ENCODE measurements at places on chromosomes 6 and 20.

- no peak for DNase-seq
Observed at GRCh38 chr6:57261926-57262325, 39.8 kb upstream of the RAB23 start.

DNA sequence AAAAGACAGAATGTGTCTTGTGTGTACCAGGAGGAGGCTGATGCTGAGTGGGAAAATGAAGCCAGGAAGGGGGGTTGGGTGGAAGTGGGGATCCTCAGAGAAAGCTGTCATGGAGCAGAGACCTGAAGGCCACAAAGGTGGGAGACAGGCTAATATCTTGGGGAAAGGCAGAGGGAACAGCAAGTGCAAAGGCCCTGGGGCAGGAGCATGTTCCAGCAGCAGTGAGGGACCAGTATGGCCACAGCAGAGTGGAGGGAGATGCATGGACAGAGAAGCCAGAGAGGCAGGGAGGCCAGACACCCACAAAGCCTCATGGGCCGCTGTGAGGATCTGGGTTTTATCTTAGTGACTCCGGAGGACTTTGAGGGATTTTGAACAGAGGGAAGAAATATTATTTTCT is 254.2 kb upstream of the SULF2 start:
- DNase-seq, result no peak

DNA sequence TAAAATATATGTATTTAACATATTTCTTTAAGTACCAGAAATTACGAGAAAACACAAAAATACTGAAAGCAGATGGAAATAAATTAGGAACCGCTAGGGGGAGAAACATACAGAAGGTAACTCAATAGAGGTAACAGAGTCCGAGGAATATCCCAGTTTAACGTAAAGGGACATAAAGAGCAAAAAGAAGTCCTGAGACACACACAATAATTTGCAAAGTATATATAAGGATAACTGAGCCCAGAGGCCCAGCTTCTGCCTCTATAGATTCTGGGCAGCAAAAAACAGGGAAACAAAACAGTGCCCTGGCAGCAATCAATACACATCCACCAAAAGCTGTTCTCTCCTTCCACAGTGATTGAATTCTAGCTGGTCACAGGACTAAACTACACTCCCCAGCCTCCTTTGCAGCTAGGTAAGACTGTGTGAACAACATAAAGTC is 15.1 kb downstream of the TBC1D32 start:
- no peak for DNase-seq

- DNase-seq, result no peak
Observed at GRCh38 chr20:6739406-6739805, 28.1 kb upstream of the BMP2 start.

DNA sequence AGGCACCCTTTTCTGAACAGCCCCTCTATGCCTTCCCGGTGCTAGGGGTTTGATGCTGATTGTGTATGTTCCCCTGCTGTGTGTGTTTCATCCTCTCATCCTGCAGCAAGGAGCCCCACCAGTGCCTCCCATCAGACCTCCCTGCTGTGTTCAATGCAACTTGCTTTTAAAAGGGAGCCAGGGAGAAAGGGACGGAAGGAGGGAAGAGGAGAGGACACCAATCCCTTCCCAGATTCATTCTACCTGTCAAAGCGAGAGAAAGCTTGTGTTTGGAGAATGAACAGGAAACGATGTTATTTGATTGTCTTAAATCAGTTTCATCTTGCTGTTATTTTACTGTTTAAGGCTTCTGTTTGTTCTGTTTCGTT is 259.2 kb downstream of the ADGB start:
- DNase-seq, result no peak

GRCh38 chr20:8647961-8648441 is 420.9 kb upstream of the PLCB4 start:
- DNase-seq, result peak; percentile 68

GRCh38 chr6:21504790-21505189 is 88.8 kb upstream of the SOX4 start:
- no peak for DNase-seq

DNA sequence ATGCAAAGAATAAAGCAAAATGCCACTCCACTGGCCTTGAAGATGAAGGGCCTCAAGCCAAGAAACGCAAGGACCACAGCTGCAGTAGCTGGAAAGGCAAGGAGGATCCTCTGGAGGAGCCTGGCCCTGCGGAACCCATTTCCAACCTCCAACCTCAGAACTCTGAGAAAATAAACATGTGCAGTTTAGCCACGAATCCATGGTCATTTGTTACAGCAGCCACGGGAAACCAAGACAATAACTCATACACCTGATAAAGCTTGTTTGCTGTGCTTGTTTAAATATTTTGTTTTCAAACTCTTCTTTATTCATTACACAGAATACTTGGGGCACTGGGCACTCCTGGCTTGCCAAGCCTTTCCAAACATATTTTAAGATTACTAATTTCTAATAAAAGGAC is 10.4 kb downstream of the SERPINB6 start:
- no peak for DNase-seq

DNA sequence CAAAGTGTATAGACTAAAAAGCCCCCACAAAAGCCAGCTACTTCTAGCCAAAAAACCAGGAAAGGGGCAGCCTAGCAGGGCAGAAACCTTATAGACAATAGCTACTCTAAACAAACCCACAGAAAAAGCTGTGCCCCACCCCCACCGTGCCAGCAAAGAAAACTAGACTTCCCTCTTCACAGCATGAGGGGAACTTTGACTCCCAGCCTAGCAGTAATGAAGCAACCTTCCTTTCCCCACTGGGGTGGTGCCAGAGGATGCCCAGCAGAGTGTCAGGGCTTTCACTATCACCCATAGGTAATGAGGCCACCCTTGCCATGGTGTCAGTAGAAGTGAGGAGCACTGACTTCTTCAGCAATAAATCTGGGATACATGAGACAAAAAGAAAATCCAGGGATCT is 99.0 kb upstream of the LGSN start:
- no peak for DNase-seq

- DNase-seq, result no peak
Observed at GRCh38 chr6:24481449-24481848, 7.9 kb downstream of the GPLD1 start.

DNA sequence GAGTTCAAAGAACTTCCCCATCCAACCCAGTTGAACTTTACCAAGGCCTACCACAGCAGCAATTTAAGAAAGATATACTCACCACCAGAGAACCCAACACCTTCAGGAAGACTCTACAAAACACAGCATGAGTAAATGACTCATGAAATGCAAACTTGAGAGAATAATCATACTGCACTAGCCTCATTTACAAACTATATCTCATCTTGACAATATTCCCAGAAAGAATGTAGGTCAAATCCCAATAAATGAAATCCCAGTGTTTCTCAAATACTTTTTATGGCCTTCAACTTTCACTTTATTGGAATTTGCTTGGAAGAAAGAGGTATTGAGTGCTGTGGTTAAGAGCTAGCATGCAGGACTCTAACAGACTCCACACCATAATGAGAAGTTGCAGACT is 60.0 kb downstream of the FYN start:
- DNase-seq, result no peak

DNA sequence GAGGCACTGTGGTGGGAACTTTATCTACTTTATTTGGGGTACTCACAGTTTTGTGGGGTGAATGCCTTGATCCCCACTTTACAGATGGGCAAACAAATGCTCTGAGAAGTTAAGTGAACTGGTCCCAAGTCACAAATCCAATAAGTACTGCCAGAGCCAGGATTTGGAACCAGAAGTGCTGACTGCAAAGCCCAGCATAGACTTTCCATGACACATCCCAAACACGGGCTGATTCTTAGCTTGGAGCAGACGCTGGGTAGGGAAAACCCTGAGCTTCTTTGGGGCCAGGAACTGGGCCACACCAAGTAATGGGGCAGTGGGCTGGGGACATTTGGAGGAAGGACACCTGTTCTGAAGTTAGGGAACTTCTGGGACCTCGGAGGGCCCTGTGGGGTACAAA is 20.3 kb downstream of the RIN2 start:
- DNase-seq, result no peak

DNA sequence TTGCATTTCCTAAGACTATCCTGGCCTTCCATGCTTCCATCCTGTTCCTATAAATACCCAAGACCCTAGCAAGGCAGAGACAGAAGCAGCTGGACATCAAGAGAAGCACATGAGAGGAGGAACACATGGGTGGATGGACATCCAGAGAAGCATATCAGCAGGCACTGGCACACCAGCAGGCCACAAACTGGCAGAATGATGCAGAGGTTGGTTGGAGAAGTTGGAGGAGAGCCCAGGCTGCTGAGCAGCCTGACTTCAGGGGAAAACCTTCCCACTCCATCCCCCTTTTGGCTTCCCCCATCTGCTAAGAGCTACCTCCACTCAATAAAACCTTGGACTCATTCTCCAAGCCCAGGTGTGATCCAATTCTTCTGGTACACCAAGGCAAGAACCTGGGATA is 332.5 kb downstream of the FRK start:
- DNase-seq, result no peak

DNA sequence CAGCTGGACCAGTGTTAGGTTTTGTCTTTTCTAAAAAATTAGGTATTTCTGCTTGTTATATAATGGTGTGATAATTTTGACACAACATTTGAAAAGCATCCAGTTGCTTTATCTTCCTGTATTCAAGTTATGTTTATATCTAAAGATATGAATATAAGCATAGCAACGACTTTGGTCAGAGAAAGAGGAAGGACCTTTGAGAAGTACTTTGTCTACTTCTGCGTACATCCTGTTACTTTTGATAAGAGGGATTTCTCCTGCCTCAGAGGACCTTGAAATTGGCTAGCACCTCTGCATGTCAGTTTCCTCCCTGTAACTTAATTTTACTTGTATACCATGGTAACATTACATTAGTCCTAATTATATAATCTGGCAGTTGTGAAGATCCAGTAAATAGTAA is 24.8 kb downstream of the PHF20 start:
- DNase-seq, result no peak

DNA sequence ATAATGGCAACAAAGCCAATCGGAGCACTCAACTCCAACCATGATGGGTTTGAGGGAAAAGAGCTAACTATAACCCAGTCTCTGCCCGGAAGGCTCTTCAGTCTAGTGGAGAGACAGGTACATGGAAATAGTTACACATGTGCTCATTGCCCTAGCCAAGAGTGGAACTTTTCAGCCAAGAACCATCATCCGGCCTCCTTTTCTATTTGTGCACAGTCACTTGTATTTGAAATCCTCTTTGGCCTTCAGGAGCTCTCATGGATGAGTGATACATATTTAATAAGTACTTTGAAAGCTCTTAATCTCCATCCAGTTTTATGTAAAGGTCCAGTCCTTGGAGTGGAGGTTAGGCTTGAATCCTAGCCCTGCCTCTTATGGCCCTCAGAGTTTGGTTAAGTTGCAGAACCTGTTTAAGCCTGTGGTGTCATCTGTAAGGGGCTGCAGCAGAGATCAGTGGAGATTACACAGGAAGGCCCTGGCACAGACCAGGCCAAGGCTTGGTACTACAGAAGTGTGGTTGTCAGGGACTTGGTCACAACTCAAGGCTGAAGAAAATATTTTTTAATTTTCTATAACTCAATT is 72.3 kb upstream of the SMLR1 start:
- DNase-seq, result no peak

DNA sequence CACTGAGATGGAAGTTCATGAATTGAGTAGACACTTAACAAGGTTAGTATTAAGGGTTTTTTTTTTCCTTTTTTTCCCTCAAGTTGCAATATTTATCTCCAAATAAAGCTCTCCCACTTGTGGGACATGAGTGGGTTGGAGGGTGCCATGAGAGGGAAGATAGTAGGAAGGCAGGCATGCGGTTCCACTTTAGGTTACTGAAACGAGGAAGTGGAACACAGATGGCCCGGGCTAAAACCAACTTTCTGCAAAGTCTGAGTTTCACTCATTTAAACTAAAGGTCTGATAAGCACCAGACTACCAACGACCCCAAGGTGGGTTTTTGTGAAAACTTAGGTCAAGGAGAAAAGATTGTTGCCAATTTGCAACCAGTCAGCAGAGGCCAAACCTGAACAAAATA is 42.2 kb downstream of the TBC1D7 start:
- DNase-seq, result no peak

DNA sequence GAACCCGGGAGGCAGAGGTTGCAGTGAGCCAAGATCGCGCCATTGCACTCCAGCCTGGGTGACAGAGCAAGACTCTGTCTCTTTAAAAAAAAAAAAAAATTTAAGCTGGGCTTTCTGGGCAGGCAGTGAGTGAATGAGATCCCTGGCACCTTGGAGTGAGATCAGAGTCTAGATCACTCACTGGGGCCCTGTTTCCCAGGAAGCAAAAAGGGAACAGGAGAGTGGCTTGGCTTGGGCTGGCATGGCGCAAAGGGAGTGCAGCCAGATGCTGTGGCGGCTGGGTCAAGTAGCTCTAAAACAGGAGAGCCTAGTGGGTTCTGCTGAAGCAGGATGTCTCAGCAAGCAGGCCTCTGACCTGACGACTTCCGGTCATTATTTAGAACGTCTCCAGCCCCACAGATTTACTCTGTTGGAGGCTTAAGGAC is 10.4 kb downstream of the PLCG1 start:
- no peak for DNase-seq

DNA sequence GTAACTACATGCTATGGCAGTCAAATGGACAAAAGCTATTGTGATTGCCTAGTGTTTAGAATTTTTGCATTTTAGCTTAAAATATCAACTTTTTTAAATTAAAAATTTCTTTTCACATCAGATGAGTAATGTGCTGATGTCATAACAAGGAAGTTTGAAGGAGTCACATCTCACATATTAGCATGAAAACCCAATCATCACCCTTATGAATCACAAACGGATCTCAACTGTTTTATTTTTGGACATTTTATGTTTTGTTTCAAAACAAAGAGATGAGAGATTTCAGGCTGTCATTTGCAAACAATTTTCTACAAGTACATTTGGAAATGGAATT is 53.6 kb upstream of the TRERF1 start:
- no peak for DNase-seq

- no peak for DNase-seq
Observed at GRCh38 chr6:119125576-119125975, 47.1 kb upstream of the FAM184A start.

DNA sequence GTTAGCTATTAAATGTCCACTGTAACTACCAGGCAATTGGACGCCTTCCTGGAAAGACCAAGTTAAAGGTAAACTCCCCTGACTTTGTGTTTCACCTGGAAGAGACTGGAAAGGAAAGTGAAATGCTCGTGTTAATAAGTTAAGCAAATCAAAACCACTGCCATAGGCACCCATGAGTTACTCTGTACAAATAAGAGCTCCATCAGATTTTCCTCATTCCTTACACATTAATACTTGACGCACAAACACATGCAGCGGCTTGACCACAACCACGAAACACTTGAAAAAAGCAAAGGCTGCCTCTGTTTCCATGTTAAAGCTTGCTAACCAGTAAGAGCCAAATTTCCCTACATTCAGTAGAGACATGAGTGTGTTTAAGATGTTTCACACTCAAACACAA is 19.8 kb downstream of the GCM1 start:
- DNase-seq, result no peak

Data from skin of body (tissue), 3 donors.